ENCODE measurements at places on chromosomes 2 and 18.

- peak; percentile 29 for DNase-seq
Observed at GRCh38 chr18:48356151-48356745, 52.9 kb downstream of the ZBTB7C start.

- no peak for DNase-seq
Observed at GRCh38 chr2:127437781-127438726, 19.8 kb downstream of the PROC start.

- DNase-seq: no peak
Observed at GRCh38 chr2:96137321-96138178, 752 bp downstream of the ASTL start.

- DNase-seq: no peak
Observed at GRCh38 chr2:188727846-188728245, 246.3 kb upstream of the COL3A1 start.

GRCh38 chr2:155372969-155373368 lies 674.5 kb downstream of the KCNJ3 start:
- DNase-seq: no peak

DNA sequence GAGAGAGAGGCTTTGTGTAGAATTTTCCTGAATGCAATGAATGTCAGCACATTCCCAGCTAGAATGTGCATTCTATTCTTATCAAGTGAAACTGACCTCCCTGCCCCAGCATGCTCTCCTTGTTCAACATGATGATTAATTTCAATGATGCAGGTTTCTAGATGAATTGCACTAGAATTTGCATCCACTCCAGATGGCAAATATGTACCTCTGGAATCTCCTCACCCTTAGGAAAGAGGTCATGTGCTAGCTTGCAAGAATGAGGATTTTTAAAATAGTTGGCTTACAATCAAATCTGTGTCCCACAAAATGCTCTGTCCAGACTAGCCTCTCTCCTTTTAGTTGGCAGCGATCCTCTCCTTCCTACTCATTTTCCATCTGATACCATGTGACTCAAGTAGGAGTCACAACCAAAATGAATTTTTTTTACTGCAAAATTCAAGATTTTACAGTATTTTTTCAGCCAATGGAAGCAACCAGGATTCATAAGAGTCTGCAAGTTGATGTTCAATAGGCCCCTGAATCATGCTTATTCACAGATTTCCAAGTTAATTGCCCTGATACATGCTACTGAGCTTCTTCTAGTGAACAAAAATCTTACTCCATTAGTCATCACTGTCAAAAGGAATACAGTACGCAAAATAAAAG lies 21.0 kb upstream of the STAT4 start:
- no peak for DNase-seq

Measured in cardiac septum (tissue), 1 donor.